Left forelimb (tissue), 1 donor: ENCODE measurements at places on chromosomes 7 and 10.

GRCh38 chr7:105827151-105827875 lies 49.1 kb downstream of the ATXN7L1 start:
- DNase-seq = no peak

GRCh38 chr7:13979671-13980435 lies 9.6 kb downstream of the ETV1 start:
- no peak for DNase-seq

- no peak for DNase-seq
Observed at GRCh38 chr10:72709041-72709440, 17.1 kb downstream of the MCU start.

- no peak for DNase-seq
Observed at GRCh38 chr10:102962267-102962666, 44.2 kb downstream of the CNNM2 start.

- DNase-seq = no peak
Observed at GRCh38 chr10:103673606-103674005, 180.1 kb downstream of the NEURL1 start.

DNA sequence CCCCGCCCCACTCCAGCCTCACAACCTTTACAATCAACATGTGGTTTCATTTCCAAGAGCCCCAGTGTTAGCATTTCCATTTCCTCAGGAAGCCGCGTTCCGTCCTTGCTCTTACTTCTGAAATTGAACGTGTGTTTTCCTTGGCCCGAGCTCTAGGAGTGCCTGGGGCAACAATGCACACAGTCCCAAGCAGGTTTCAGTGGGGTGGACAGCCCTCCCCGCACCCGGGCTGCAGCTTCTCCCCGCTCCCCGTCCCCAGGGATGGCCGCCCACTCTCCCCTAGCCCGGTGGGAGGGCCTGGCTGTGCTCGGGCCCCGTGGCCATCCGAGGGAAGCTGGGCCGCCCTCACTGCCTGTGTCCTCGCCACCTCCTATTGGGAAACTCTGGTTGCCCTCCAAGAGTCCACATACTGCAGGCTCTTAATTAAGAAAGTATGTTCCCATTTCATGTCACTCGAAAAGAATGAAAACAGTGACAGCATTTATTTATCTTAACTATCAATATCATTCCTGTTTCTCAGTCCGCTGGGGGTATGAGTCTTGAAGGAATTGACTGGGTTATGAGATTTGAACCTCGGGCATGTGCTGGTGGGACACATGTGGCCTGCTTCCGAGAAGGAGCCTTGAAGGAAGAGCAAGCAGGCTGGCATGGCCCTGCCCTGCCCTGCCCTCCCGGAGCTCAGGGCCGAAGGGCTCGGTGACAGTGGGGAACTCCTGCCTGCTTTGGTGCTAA lies 163.8 kb downstream of the GRK5 start:
- no peak for DNase-seq

- DNase-seq = no peak
Observed at GRCh38 chr10:110758128-110758765, 113.5 kb upstream of the PDCD4 start.

DNA sequence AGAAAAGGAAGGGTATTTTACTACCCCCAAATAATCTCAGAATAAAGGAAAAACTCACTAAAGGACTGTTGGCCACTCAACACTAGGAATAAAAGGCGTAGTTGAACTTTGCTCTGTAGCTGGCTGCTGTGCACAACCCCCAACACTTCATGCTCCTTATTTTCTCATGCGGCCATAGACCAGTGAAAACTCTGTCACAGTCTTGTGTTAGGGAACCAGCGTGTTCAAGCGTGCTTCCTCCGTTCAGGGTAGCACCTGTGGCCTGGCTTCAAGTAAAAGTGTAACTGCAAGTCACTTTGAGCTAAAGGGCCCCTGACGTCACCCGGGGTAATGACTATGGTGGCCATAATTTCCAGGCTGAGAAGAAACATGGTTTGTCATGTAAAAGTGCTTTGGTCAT lies 27.0 kb downstream of the BLNK start:
- no peak for DNase-seq

DNA sequence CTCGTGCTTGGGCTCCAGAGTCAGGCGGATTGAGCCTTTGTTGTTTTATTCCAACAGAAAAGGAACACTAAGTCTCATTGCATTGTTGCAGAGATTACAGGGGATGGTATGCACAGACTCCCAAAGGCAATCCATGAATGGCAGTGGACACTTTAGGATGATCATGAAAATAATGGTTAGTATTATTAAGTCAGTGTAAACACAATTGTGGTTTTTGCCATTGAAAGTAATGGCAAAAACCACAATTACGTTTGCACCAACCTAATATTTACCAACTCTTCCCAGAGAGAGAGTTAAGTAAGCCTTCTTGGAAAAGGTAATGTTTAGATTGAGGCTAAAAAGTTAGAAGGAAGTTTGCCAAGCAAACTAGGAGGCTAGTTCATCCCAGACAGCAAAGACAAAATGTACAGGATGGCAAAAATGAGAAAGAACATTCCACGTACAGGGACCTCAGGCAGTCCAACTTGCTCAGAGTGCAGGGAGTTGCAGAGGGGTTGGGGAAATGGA lies 72.9 kb upstream of the AMPH start:
- no peak for DNase-seq

- no peak for DNase-seq
Observed at GRCh38 chr7:16926861-16927260, 45.1 kb upstream of the AGR3 start.

- no peak for DNase-seq
Observed at GRCh38 chr10:128380946-128381345, 254.7 kb upstream of the MKI67 start.
